Adrenal gland (tissue), 19 donors: ENCODE measurements at places on chromosomes 5 and 9. TPM values are rescaled to one million over a fixed set of nuclear protein-coding genes. Genes with fewer than 3 reads are reported as not detected.
A peak's percentile ranks its signal among the peaks of the same experiment; 100 is the strongest.

GRCh38 chr9:15155826-15156225 is 151.2 kb downstream of the TTC39B start:
- H3K27me3 ChIP-seq, result no peaks in the 10 kb centered on the region
- H3K4me3 ChIP-seq, result no peak overlapping the region
- no peak for DNase-seq
- H3K36me3 ChIP-seq, result no peaks in the 10 kb centered on the region

DNA sequence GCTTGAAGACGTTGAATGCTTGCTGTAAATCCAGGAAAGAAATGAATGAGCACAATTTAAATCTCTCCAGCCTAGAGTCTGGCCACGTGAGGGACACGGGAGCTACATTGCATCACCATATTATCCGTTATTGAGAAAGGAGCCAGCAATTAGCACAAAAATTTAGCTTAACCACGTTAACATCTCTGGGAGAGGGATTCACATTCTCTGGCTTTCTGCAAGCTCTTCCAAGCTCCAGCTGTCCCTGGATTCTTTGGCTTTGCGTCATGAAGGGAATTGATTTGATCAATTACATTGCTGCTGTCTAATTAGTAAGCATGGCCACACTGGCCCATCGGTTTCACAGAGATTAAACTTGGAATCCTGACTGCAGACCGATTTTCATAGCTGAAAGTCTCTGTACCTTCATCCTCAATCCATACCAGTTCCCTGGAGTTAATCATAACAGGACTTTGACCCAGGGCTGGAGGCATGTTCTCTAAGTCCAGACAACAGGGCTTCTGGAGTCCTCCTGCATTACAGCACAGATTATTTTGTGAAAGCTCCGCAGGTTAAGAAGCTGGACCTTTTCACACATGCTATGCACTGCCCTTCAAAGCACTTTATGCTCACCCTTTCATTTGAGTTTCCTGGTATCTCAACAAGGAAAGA is 31.6 kb downstream of the ADRA1B start:
- no peaks in the 10 kb centered on the region for H3K4me1 ChIP-seq
- no peak for DNase-seq
- H3K36me3 ChIP-seq, result no peaks in the 10 kb centered on the region

The OLFM1 gene
- 10.8 TPM for total RNA-seq

The OLFML2A gene
- total RNA-seq, result 5.2 TPM

DNA sequence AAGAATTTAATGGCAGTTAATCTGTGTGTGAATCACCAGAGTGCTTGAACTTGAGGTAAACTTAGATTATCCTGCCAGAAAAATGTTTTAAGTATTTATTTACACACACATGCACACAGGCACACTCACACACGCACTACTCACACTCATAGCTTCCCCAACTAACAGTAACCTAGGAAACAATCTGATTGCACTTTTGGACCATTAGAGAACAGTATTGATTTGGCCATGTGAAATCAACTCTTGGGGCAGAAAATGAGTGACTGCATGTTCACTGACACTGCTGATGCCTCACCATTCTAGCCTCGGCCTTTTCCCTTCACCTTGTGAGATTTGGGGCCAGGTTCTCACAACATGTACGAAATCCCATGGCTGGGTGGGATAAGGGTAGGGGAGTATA is 64.1 kb downstream of the SLC1A3 start:
- no peak overlapping the region for H3K27ac ChIP-seq
- no peaks in the 10 kb centered on the region for H3K27me3 ChIP-seq
- DNase-seq, result no peak
- H3K4me3 ChIP-seq, result no peak overlapping the region
- H3K4me1 ChIP-seq, result no peaks in the 10 kb centered on the region
- no peaks in the 10 kb centered on the region for H3K36me3 ChIP-seq

The CAMK2A gene
- 0.96 TPM for total RNA-seq

The CWC27 gene
- total RNA-seq, result 14.7 TPM

GRCh38 chr5:98602534-98603112 is 170.8 kb upstream of the RGMB start:
- H3K4me3 ChIP-seq, result no peak overlapping the region
- DNase-seq, result no peak
- no peak overlapping the region for H3K27ac ChIP-seq
- no peaks in the 10 kb centered on the region for H3K27me3 ChIP-seq

- no peak overlapping the region for H3K4me3 ChIP-seq
- peaks cover 28% of the 10 kb centered on the region for H3K4me1 ChIP-seq
- peak overlapping the region; percentile 22 for H3K27ac ChIP-seq
- peaks cover 4% of the 10 kb centered on the region for H3K36me3 ChIP-seq
- DNase-seq, result no peak
Observed at GRCh38 chr5:55989860-55990259, 4.9 kb downstream of the IL6ST start.

The CDH9 gene
- 0.41 TPM for total RNA-seq

- no peaks in the 10 kb centered on the region for H3K4me1 ChIP-seq
- no peak overlapping the region for H3K4me3 ChIP-seq
Observed at GRCh38 chr5:20034717-20035116, 46.7 kb upstream of the CDH18 start.

DNA sequence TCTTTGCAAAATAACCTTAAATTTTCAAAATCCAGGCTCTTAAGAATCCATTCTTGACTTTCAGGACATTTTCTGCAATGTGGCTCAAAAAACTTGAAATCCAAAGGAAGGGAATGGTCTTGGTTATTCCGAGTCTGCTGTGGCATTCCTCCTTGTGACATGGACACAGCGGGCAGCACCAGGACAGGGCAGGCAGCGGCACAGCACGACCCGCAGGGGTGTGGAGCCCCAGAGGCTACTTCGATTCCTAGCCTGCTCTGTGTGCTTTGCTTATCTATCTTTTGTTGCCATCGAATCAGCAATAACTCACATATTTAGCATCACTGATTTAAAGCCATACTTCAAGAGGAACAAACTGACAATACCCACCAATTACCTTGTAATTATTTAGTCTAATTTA is 420.2 kb upstream of the IRX1 start:
- no peak overlapping the region for H3K27ac ChIP-seq
- H3K4me3 ChIP-seq, result no peak overlapping the region
- no peaks in the 10 kb centered on the region for H3K36me3 ChIP-seq
- no peak for DNase-seq
- H3K4me1 ChIP-seq, result no peaks in the 10 kb centered on the region

The LTC4S gene
- 39.8 TPM for total RNA-seq

The SEMA5A gene
- 1.1 TPM for total RNA-seq

DNA sequence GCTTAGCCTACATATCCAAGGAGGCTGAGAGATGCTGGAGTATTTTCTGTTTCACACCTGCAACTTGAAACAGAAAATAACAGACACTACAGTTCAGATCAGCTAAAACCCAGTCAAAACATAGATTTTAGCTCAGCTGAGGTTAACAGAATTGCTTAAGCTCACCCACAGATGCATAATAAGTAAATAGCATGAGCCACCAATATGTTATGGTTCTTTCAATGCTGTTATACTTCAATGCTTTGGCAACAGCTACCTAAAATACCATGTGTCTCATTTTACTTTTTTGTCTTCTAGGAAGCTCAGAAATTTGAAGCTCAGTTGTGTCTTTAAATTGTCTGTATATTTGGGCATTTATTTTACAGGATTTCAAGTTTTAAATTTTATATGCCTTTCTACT is 35.8 kb upstream of the OR13F1 start:
- H3K4me3 ChIP-seq, result no peak overlapping the region
- no peak overlapping the region for H3K27ac ChIP-seq
- H3K4me1 ChIP-seq, result no peaks in the 10 kb centered on the region
- H3K27me3 ChIP-seq, result no peaks in the 10 kb centered on the region
- no peak for DNase-seq

DNA sequence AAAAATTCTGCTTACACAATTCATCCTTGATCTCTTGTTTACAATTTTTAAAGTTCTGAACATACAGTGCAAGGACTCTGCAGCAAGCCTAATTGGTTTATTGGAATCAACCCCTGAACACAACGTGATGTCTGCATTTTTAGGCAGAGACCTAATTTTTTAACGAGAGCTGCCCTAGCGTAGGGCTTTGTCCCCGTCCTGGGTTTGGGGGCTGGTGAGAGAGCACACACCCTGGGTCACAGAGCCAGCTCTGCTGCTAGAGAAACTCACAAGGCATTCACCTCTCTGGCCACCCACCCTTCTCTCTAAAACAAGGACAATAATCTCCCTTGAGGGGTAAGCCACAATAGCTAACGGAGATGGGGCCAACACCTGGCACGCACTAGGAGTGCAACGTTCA is 28.2 kb downstream of the SH3PXD2B start:
- peak overlapping the region; percentile 77 for H3K27ac ChIP-seq
- H3K4me3 ChIP-seq, result no peak overlapping the region
- no peaks in the 10 kb centered on the region for H3K27me3 ChIP-seq
- no peak for DNase-seq

DNA sequence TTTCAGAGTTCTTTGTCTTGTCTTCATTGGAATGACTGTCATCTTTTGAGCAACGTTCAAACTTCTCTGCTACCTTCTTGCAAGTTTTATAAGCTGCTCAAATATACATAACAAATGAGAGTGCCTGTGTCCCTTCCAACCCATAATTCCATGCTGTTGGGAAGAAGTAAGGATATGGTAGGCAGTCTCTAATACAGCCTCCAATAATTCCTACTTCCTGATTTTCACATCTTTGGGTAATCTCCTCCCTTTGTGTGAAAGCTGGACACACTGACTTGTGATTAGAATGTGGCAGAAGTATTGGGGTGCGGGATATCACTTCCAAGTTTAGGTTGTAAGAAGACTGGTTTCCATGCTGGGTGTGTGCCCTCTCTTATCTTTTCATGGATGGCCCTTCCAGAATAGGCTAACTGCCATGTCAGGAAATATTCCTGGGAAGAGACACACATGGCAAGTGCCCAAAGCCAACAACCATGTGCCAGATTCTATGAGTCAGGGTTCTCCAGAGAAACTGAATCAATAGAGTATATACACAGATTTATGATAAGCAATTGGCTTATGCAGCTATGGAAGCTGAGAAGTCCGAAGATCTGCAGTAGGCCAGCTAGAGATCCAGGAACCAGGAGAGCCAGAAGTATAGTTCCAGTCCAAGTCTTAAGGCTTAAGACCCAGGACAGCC is 531.3 kb downstream of the NTRK2 start:
- H3K27ac ChIP-seq, result no peak overlapping the region
- no peaks in the 10 kb centered on the region for H3K4me1 ChIP-seq

GRCh38 chr5:133839721-133840120 is 128.7 kb downstream of the C5orf15 start:
- DNase-seq, result no peak
- H3K27me3 ChIP-seq, result no peaks in the 10 kb centered on the region
- no peak overlapping the region for H3K27ac ChIP-seq
- H3K36me3 ChIP-seq, result no peaks in the 10 kb centered on the region
- H3K4me3 ChIP-seq, result no peak overlapping the region

- H3K4me3 ChIP-seq, result no peak overlapping the region
- H3K27ac ChIP-seq, result no peak overlapping the region
- no peak for DNase-seq
- H3K4me1 ChIP-seq, result peaks cover 4% of the 10 kb centered on the region
- no peaks in the 10 kb centered on the region for H3K27me3 ChIP-seq
- H3K36me3 ChIP-seq, result no peaks in the 10 kb centered on the region
Observed at GRCh38 chr9:98786750-98787510, 9.4 kb downstream of the ANKS6 start.

The SPINK6 gene
- not detected for total RNA-seq

DNA sequence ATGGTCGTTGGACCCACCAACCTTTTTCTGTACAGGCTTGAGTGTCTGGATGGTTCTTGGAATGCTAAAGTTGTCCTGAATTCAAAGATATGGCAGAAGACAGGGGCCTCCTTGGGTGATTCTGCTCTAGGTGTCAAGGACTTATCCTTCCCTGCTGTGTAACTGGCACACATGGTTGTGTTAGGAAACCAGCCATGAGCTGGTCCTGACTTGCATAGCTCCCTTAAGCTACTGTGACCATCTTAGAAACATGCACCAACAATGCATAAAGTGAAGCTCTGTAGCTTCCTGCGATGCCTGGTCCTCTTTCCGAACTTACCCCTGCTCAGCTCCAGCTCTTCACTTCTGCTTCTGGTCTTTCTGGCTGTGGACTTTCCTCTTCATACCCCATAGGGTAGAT is 224.6 kb downstream of the TLE4 start:
- H3K4me3 ChIP-seq, result no peak overlapping the region
- no peaks in the 10 kb centered on the region for H3K27me3 ChIP-seq
- H3K4me1 ChIP-seq, result no peaks in the 10 kb centered on the region
- H3K27ac ChIP-seq, result no peak overlapping the region
- DNase-seq, result no peak

DNA sequence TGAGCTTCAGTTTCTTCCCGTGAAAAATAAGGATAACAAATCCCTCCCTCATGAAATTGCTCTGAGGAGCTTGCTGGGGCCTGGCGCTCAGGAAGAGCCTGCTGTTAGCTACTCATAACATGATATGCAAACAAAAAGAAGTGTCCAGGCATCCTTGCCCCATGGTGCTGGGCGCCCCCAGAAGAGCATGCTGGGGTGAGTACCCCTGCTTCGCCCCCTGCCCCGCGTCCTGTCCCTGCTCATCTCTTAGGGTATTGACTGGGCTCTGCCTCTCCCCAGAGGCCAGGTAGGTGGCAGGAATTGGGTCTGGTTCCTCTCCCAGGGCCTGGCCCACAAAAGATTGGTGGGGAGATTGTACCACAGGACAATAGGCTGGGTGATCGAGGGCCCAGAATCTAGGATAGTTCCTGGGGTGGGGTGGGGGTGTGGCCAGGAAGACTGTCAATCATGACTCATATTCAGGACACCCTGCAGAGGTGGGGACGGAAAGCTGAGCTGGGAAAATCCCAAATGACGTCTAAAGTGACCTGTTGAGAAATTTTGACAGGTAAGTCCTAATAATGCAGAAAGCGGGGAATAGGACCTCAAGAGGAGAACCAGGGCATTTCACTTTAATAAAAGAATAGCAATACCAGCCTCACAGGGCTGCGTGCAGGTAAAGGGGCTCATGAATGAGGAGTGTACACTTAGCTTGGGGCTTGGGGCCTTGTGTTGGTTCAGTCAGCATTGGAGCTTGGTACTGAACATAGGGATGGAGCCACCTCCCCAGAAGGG is 8.9 kb downstream of the PITX1 start:
- H3K27ac ChIP-seq, result no peak overlapping the region
- DNase-seq, result no peak
- no peaks in the 10 kb centered on the region for H3K36me3 ChIP-seq
- no peaks in the 10 kb centered on the region for H3K4me1 ChIP-seq
- H3K4me3 ChIP-seq, result no peak overlapping the region
